ENCODE measurements at places on chromosomes 7 and 10.

DNA sequence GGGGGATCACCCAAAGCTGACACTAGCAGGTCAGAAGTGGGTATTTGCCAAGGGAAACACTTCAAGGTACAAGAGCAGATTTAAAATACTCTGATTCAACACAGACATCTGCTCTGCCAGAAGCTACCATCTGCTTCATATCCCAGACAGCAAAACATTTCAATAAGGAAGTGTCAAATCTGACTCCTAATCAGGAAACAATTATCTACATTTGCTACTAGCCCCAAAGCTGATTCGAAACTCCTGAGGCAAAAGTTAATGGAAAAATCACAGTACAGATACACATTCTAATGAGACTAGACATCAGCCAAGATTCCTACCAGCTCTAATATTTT is 48.9 kb downstream of the PARD3 start:
- DNase-seq: no peak

DNA sequence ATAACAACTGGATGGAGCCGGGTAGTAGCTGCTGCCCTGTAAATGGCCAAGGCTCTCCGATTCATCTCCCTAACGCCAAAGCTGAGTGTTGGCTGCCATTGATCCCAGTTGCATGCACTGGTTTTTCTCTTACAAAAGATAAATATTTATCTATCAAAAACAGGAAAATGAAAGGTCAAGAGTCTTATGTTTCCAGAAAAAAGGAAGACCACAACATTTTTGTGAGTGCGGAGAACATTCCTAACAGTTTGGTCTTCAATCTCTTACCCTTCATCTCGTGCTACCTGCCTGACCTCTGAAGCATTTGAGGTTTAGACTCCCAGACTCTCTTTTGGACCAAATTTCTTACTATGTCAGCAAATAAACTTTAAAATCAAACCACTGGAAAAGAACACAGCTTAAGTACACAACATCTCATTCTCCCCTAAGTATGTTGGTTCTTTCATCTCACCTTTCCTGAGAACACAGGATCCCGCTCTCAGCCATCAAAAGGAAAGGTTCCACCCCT is 61.6 kb downstream of the SORBS1 start:
- no peak for DNase-seq

GRCh38 chr7:148537435-148537834 is 53.1 kb upstream of the C7orf33 start:
- no peak for DNase-seq

DNA sequence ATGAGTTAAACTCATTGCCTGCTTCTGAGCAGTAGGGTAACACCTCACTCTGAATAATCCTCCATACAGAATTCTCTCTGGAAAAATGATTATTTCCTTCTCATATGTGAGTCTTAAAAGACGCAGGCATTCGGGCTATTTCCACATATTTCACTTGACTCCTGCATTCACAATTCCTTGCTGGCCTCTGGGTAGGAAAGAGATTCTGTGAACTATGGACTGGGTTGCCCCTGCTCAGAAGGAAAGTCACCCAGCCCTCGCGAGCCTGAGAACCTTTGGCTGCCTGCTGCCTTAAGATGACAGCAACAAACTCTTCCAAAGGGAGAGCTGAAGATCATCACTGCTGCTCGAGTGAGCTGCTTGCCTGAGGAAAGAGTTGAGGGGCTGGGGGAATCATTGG is 216.8 kb downstream of the BAMBI start:
- DNase-seq: no peak

GRCh38 chr10:96366508-96366907 is 7.7 kb upstream of the OPALIN start:
- no peak for DNase-seq

- no peak for DNase-seq
Measured at GRCh38 chr7:101435461-101436220, 73.0 kb downstream of the COL26A1 start.

GRCh38 chr10:34647160-34647559 is 167.9 kb downstream of the PARD3 start:
- DNase-seq: no peak

- DNase-seq: no peak
Measured at GRCh38 chr7:50303335-50304128, 984 bp upstream of the IKZF1 start.

GRCh38 chr7:16357921-16358320 is 63.4 kb downstream of the CRPPA start:
- DNase-seq: peak; percentile 41

GRCh38 chr7:77550586-77550985 is 13.5 kb downstream of the PTPN12 start:
- DNase-seq: no peak

DNA sequence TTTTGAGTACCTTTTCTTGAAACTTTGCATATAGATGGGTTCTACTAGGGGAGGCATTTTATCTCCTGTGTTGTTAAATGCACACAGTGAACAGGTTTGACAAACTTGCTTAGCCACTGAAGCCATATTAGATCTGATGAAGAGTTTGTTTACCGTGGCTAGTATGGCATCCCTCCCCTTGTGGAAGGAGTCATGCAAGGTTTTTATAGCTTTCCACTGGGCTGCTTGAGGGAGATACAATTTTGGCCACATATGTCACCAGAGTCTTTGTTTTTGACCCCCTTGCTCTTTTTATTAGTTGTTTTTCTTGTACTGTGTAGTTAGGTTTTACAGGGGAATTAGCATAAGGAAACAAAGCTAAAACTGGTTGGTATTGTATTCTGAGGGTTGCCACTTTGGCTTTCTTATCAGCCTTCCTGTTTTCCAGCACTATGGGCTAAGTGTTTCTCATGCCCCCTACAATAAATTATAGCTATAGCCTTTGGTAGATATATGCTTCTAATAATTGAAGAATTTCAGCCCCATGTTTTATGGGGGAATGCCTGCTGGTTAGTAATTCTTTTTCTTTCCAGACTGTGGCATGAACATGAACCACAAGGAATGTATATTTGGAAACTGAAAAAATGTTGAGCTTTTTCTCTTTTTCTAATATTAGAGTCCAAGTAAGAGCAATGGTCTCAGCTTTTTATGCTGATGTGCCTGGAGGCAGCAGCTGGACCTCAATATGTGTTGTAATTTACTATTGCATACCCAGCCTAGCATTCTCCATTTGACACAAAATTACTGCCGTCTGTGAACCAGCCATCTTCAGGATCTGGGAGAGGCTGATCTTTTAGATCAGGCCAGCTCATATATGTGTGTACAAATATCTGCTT is 18.4 kb upstream of the STEAP2 start:
- peak; percentile 80 for DNase-seq

DNA sequence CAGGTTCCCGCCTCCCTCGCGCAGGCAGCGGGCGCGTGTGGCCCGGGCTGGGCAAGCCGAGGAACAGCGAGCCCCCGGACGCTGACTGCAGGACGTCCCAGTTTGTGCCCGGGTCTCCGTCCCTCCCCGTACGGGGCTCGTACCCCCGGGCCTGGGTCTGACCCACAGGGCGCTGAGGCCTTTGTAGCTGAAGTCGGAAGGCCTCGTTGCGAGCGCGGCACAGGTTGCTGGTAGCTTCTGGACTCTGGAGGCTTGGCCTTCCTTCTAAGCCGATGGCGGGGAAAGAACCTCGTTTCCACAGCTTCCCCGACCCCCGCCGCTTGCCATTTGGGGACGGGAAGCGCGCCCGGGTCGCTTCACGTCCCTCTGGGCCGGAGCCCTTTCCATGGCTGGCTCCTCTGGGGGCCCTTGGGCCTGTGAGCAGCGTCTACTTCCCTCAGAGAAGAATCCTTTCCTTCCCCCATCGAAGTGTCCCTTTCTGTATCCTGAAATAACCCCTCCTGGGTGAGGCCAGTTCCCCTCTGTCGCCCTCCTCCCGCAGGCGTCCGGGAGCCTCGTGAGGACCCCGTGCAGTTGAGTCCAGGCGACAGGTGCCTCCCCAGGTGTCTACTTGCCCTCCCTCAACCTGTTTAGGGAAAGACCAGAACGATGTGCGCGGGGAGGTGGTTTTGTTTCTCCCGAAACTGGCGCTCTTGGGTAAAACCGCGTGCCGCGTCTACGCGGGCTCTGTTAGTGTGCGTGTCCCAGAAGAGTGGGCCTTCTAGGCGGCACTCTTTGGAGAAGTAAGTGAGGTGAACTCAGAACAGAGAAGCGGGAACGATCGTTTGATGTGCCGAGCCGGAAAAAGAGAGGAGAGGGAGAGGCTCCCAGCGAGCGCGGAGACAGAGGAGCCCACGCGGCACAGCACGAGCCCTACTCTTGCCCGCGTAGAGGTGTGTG is 9.3 kb downstream of the EVX1 start:
- no peak for DNase-seq

- DNase-seq: no peak
Measured at GRCh38 chr10:11144626-11145494, 127.2 kb downstream of the CELF2 start.

- DNase-seq: no peak
Measured at GRCh38 chr10:14665865-14666857, 108.5 kb downstream of the FAM107B start.

DNA sequence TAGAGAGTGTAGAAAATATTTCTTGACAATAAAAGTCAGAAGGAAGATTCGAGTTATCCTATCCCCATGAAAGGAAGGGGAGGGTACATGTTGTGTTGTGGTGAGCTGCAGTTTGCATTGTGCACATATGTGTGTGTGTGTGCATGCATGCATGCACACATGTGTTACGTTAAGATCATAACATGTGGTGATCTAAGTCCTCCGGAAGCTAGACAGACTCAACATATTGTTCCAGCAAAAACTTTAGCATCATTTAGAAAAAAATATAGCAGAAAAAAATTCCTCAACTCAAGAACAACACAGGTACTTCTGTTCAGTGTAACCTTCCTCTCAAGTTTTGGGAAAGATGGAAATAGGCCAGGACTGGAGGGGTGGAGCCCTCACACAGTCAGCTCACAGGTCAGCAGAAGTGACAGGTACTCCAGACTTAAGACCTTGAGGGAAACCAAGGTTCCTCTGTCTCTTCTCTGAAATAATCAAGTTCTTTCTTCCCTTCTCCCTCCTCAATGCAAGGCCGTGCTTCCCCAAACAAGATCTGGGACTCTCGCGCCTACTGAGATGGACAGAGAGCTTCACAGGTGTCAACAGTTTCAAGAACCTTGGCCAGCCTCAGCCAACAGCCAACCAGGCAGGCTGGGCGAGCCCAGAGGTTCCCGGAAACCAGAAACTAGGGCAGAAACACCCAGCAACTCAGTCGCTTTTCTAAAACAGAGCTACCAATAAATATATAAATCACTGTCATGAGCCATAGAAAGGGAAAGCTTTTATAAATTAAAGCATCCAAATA is 205.2 kb downstream of the FAM107B start:
- no peak for DNase-seq

GRCh38 chr10:30056281-30056680 is 3.1 kb downstream of the JCAD start:
- DNase-seq: no peak

DNA sequence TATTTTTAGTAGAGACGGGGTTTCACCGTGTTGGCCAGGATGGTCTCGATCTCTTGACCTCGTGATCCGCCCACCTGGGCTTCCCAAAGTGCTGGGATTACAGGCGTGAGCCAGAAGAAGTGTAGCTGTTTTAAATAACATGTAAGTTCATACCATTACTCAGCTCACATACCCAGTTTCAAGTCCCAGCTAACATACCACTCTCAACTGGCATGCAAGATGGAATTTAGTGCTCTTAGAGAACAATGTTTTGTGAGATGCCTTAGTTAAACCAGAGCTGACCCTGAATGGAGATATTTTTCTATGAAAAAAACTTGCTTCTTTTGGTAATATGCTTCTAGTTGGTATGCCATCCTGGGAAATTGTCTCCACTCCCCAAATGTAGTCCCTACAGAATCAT is 37.3 kb downstream of the HBP1 start:
- no peak for DNase-seq

DNA sequence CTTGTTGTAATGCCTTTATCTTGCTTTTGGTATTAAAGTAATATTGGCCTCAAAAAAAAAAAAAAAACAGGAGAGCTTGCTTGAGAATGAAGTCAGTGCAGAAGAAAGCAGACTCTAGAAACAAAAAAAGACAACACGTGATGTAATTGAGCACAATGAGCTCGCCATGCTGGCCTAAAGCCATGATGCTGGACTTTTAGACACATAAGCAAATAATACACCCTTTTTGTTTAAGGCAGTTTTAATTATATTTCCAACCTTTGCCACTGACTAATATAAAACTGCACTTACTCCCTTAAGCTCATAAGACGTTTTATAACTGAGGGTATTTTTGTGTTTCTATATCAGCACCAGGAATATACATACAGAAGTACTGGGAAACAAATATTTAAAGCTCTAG is 798.3 kb downstream of the KCNMA1 start:
- no peak for DNase-seq

- DNase-seq: no peak
Measured at GRCh38 chr7:47704936-47705335, 123.0 kb upstream of the TNS3 start.

GRCh38 chr7:19558527-19558926 is 150.3 kb downstream of the POLR1F start:
- no peak for DNase-seq

DNA sequence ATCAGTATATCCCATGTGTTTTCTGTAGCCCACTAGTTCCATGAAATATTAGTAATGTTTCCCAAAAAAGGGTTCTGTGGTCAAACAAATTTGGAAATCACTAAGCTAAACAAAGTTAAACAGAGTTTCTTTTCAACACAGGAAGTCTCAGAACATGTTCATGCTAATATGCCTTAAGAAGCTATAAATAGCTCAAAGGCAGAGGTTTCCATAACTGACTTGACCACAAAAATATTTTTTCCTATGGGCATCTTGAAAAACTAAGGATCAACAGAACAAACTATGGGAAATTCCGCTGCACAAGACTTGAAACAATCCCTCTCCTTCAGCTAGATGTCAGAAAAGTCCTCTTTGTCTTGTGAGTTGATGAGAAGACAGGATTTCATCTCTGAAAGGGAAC is 59.7 kb downstream of the SEM1 start:
- DNase-seq: no peak

- DNase-seq: no peak
Measured at GRCh38 chr10:30422981-30423654, 10.9 kb upstream of the MAP3K8 start.

DNA sequence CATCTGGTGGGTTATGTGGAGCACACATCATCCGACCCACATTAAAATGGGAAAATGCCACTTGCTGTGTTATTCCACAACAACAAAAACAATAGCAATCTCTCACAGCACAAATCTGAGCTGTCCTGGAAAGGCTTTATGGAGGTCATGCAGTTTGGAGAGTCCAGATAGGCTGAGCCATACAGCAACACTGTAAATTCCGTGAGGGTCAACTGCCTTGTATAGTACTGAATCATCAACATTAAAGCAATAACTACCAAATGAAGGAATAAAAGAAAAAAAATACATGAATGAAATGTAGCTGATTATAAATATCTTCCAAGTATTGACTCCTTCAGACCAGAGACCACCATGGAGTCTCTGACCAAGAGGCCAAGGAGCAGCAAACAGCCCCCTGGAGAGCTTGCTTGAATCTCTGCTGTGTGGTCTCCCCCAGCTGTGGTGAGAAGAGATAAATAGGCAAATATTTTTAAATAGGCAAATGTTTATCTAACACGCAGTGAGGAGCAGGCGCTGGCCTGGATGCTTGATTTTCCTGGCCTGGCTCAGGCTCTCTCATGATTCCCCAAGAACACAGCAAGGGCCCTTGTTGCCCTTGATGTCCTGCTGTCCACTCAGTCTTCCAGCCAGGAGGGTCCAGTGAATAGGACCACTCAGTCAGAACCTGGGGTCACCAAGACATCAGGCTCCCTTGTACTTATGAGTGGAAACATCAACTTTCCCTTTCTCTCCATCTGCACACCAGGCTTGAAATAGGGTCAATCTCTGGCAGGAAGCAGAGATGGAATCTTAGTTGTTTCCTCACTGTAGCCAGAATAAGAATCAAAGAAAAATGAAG is 1021.3 kb downstream of the XPNPEP1 start:
- DNase-seq: no peak
